Activated naive CD4-positive, alpha-beta T cell treated with anti-CD3 and anti-CD28 coated beads for 36 hours (primary cell): ENCODE measurements at places on chromosomes 1 and 21. TPM values are rescaled to one million over a fixed set of nuclear protein-coding genes. Genes with fewer than 3 reads are reported as not detected.

- no peak overlapping the region for H3K4me3 ChIP-seq
- H3K27ac ChIP-seq, result no peak overlapping the region
- no peaks in the 10 kb centered on the region for H3K27me3 ChIP-seq
- no peaks in the 10 kb centered on the region for H3K36me3 ChIP-seq
- DNase-seq, result no peak
Measured at GRCh38 chr1:84635429-84635828, 54.8 kb downstream of the SSX2IP start.

The SEC16B gene
- total RNA-seq, result not detected

DNA sequence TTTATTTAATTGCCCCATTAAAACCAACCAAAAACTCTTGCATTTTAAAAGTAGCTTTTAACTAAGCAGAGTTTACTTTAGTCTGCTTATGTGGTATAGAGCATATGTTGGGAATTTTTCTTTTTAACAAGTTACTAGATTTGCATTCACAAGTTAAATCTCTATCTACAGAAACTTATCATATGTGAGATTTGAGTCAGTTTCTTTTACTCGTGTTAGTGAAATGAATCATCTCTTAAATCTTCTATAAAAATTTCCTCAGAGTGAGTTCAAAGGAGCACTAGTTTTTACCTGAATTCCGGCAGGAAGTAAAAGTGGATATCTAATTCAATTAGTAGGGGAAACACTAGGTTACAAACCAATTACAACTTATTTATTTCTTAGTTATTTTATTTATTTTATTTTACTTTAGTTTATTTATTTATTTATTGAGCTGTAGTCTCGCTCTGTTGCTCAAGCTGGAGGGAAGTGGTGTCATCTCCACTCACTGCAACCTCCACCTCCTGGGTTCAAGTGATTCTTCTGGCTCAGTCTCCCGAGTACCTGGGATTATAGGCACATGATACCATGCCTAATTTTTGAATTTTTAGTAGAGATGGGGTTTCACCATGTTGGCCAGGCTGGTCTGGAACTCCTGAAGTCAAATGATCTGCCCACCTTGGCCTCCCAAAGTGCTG is 1609.6 kb upstream of the B3GALT2 start:
- H3K27ac ChIP-seq, result no peak overlapping the region
- DNase-seq, result no peak
- H3K36me3 ChIP-seq, result no peaks in the 10 kb centered on the region
- H3K27me3 ChIP-seq, result no peaks in the 10 kb centered on the region
- H3K4me3 ChIP-seq, result no peak overlapping the region
- H3K4me1 ChIP-seq, result no peaks in the 10 kb centered on the region

DNA sequence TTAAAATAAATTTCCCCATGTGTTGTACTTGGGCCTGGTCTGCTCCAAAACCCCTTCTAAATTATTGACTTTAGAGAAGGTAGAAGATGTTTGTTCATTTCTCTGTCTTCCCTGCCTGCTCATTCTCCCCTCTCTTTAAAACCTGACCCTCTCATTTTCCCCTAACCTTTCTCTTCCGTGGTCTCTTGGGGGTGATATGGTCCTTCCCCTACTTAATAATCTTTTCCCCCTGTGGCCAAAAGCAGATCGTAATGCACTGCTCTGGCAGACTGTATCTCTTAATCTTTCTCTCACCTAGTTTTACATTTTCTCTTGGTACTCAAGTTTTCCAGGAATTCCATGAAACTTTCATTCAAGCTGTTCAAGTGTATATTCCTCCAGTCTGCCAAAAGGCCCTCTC is 301.7 kb downstream of the TTLL7 start:
- peaks cover 26% of the 10 kb centered on the region for H3K4me1 ChIP-seq
- DNase-seq, result no peak
- no peak overlapping the region for H3K4me3 ChIP-seq

- no peaks in the 10 kb centered on the region for H3K27me3 ChIP-seq
- no peak overlapping the region for H3K4me3 ChIP-seq
- H3K27ac ChIP-seq, result no peak overlapping the region
- DNase-seq, result no peak
Measured at GRCh38 chr1:58982259-58982998, 198.6 kb upstream of the JUN start.

DNA sequence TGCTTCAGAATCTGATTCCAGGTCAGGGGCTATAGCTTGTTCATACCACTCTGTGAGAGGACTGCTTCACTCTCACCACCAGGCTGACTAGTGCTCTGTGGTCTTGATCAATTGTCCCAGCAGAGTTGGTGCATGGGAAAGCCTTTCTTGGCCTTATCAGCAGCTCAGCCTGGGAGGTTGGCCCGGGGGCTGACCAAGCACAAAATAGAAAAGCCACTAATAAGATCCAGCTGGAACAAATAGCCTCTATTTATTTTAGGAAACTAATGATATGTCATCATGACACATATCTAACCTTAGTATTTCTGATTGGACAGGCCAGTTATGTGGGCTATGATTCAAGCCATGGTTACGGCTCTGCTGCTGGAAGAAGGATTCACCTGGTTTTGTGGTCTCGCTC is 134.2 kb downstream of the GDAP2 start:
- H3K36me3 ChIP-seq, result no peaks in the 10 kb centered on the region
- peaks cover 12% of the 10 kb centered on the region for H3K27me3 ChIP-seq
- no peak overlapping the region for H3K27ac ChIP-seq
- H3K4me1 ChIP-seq, result no peaks in the 10 kb centered on the region
- no peak overlapping the region for H3K4me3 ChIP-seq

GRCh38 chr1:27006683-27007082 is 6.0 kb downstream of the TENT5B start:
- no peaks in the 10 kb centered on the region for H3K36me3 ChIP-seq
- no peak for DNase-seq
- no peaks in the 10 kb centered on the region for H3K4me1 ChIP-seq
- peaks cover 10% of the 10 kb centered on the region for H3K27me3 ChIP-seq
- no peak overlapping the region for H3K4me3 ChIP-seq

DNA sequence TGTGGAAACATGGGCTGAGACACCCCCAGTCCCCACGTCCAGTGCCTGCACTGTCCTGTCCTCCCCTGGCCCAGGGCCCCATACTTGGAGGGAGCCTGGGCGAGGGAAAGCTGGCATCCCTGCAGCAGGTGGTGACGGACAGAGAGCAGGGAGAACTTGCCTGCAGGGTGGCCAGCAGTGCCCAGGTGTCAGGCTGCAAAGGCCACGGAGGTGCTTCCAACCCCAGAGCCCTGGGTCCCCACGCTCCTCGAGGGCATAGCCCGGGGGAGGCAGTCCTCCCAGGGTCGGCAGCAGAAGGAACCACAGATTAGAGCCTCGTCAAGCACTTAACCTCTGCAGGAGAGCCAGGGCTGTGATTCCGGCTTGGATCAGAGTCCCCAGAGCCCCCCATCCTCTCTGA is 77.5 kb downstream of the ARHGEF16 start:
- no peak overlapping the region for H3K4me3 ChIP-seq
- no peaks in the 10 kb centered on the region for H3K36me3 ChIP-seq
- no peak overlapping the region for H3K27ac ChIP-seq
- DNase-seq, result no peak

DNA sequence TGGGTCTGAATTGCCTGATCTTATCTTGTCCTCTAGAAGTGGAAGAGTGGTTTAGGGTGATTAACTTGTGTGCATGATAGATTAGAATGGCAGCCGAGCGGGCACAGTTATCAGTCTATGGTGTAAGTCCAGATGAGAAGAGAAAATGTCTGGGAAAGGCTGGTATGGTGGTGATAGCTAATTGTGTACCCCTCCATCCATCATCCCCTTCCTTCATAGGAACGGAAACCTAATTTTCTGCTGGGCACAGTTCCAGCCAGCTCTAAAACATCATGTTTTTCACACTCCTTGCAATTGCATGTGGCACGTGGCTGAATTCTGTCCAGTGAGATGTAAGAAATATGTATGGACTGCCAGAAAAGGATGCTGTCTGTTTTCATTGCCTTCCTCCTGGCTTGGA is 40.9 kb upstream of the ZP4 start:
- H3K4me1 ChIP-seq, result no peaks in the 10 kb centered on the region
- H3K4me3 ChIP-seq, result no peak overlapping the region
- H3K27ac ChIP-seq, result no peak overlapping the region

The CLDN8 gene
- total RNA-seq, result not detected

DNA sequence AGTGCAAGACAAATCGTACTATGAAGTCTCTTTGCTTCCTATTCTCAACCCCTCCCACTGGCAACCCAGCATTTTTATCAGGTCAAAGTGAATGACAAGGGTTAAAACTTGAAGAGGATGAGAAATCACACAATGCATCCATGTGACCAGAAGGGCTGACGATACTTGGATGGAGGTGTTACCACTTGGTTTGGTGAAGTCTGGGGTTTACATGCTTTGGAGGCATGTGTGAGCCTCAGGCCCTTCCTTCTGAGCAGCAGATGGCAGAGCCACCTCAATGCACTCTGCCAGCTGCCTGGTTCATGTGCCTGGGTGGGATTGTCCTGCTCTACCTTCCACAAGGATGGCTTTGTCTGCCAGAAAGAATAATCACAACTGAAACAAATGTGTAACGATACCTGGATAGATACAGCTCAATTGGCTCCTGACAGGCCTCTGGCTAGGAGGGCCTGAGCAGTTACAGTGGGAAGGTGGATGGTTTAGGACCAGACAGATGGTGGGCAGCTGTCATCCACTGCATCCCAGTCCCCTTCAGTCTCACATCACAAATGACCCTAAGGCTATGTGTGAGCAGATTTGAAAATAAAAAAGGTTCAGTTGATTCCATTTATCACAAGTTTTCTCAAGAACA is 51.5 kb upstream of the CNIH3 start:
- H3K4me3 ChIP-seq, result no peak overlapping the region
- H3K27me3 ChIP-seq, result no peaks in the 10 kb centered on the region
- no peak overlapping the region for H3K27ac ChIP-seq
- no peaks in the 10 kb centered on the region for H3K4me1 ChIP-seq

The ARTN gene
- not detected for total RNA-seq

- no peaks in the 10 kb centered on the region for H3K27me3 ChIP-seq
- H3K4me1 ChIP-seq, result peaks cover 45% of the 10 kb centered on the region
- no peaks in the 10 kb centered on the region for H3K36me3 ChIP-seq
- H3K4me3 ChIP-seq, result peak overlapping the region; percentile 14
Measured at GRCh38 chr1:221829327-221830015, 87.6 kb upstream of the DUSP10 start.

DNA sequence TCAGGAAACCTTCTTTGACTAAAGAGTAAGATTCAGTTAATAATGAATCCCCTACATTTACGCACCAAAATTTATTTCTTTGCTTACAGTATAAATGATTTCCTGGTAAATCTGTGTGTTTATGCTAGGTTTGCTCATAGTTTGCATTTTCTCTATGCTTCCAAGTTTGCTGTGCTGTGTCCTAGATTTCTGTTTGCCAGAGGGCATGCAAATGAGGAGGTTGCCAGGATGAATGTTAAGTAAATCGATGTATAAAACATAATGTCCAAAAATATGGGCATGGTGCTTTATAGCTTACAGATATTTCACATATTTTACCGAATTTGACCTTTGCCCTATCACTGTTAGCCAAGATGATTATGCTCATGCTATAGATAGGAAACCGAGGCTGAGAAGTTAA is 63.8 kb downstream of the TBX19 start:
- H3K4me1 ChIP-seq, result peaks cover 27% of the 10 kb centered on the region
- H3K27ac ChIP-seq, result no peak overlapping the region
- DNase-seq, result no peak
- H3K4me3 ChIP-seq, result no peak overlapping the region
- H3K36me3 ChIP-seq, result no peaks in the 10 kb centered on the region

DNA sequence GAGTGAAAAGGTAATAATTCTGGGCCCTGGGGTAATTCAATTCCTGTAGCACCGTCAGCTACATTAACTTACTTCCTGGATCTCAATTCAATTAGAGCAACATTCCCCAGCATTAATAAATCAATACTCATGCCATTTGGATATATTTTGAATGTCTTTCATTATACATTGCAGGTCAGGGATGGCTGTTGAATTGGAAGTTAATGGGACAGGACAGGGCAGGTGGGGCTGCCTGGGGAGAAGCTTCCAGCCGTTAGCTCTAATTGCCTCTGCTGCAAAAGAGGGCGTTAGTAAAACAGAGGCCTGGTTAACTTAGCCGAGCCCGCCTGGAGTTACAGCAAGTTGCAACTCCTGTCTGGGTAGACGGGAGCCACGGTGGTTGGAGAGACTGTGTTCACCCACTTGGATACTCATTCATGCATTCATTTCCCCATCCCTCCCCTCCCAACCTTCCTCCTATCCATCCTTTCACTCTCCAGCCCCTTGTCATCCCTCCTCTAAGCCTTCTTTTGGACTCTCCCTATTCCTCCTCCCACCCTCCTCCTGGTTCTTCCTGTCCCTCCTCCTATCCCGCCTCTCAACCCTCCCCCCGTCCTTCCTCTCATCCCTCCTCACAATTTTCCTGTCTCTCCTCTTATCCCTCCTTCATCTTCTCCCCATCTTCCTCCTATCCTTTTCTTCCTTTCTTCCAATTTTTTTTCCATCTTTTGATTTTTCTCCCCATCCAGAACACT is 137.6 kb upstream of the RUNX3 start:
- H3K27me3 ChIP-seq, result no peaks in the 10 kb centered on the region
- H3K4me3 ChIP-seq, result no peak overlapping the region
- no peaks in the 10 kb centered on the region for H3K36me3 ChIP-seq
- H3K4me1 ChIP-seq, result peaks cover 14% of the 10 kb centered on the region
- H3K27ac ChIP-seq, result no peak overlapping the region
- no peak for DNase-seq

DNA sequence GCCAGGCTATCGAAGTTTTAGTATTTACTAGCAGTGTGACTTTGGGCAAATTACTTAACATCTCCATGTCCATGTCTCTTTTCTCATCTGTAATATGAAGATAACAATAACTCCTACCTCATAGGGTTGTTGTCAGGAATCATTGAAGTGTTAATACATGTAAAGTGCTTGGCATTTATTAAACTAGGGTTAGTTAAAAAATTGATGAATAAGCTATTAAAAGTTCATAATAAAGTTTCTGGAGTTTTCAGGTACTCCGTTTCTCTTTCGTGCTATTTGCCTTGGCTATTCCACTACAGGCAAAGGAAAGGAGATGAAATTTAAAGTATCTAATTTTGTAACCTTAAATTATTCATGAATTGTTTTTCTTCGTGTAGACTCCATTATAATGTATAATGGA is 16.7 kb downstream of the LRRC8D start:
- H3K27ac ChIP-seq, result no peak overlapping the region
- no peaks in the 10 kb centered on the region for H3K36me3 ChIP-seq
- peaks cover 9% of the 10 kb centered on the region for H3K4me1 ChIP-seq
- no peaks in the 10 kb centered on the region for H3K27me3 ChIP-seq
- no peak overlapping the region for H3K4me3 ChIP-seq

The HSD3B2 gene
- not detected for total RNA-seq

DNA sequence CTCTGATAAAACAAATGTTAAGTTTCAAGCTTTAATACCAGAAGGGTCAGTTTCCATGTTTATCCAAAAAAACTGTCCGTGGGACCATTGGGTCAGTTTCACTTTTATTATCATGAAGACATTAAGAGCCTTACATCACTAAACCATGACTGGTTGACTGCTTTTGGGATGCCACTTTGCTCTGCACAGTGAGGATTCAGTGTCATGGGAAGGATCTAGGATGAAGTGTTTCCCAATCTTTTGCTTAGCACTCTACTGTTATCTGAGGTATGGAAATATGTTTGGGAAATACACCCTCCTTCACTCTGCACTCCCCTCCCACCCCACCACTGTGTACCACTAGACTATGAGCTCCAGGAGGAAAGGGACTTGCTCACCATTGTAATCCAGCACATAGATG is 16.3 kb downstream of the RPS6KC1 start:
- no peaks in the 10 kb centered on the region for H3K27me3 ChIP-seq
- H3K4me3 ChIP-seq, result no peak overlapping the region
- H3K4me1 ChIP-seq, result peaks cover 13% of the 10 kb centered on the region
- H3K27ac ChIP-seq, result no peak overlapping the region
- DNase-seq, result no peak

GRCh38 chr1:156230473-156230837 is 11.5 kb upstream of the BGLAP start:
- DNase-seq, result no peak
- H3K27me3 ChIP-seq, result no peaks in the 10 kb centered on the region
- peaks cover 37% of the 10 kb centered on the region for H3K36me3 ChIP-seq
- H3K4me3 ChIP-seq, result no peak overlapping the region
- H3K4me1 ChIP-seq, result peaks cover 17% of the 10 kb centered on the region
- H3K27ac ChIP-seq, result no peak overlapping the region
